ENCODE measurements at places on chromosomes 12 and 14.

DNA sequence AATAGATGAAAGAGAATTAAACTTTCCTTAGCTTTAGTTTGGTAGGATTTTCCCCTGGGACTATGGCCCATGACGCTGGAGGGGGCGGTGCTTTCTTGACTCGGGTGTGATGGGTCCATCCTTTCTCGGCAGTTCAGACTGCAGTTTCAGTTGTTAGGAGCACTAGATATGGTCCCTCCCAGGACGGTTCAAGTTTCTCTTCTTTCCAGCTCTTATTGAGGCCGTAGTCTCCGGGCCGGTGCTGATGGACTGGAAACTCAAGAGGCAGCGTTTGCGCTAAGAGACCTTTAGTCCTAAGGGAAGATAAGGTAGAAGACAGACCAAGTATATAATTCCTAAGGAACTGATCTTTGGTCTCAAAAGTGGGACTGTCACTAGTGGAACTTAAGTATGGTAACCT lies 111.2 kb downstream of the RIN3 start:
- DNase-seq, result no peak

DNA sequence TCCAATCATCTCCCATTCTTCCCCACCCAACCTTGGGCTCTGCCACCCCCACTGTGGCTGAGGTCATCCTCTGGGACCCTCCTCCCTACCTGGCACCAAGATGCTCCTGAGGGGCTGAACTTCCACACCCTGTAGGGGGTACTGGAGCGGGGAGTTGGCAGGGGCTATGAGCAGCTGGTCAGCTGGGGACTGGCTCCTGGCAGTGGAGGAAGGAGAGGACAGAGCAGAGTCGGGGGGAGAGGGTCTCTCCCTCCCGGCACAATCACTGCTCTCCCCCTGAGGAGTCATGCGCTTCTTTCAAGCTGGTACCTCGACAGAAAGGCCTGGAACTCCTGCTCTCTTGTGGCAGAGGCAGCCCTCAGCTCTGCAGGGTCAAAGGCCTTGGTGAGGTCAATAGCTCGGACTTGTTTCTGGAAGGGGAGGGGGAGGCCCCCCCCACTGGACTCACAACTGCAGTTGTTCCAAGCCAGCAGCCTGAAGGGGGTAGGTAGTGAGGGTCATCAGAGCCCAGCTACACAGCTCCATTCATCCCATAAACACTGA lies 2.0 kb downstream of the B4GALNT1 start:
- no peak for DNase-seq

DNA sequence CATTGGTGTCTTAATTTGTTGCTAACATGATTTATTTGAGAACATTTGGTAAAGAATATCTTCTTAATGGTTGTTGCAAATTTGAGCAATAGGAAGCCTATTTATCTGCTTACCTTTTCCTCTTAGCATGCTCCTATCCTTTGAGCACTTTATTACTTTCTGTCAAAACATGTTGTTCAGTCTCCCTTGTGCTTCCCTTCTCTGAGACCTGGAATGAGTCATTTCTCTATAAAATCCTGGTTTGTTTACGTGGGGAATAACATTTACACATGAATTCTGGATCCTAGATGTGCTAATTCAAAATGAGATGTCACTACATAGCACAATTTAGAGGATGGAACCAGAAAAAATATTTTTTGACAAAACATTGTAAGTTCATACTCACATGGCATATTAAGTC lies 844.0 kb upstream of the LRFN5 start:
- no peak for DNase-seq

- DNase-seq, result no peak
These were observed 191.8 kb upstream of the PLXNC1 start for GRCh38 chr12:93956551-93956950.

- DNase-seq, result no peak
These were observed 355.0 kb upstream of the PRICKLE1 start for GRCh38 chr12:42944516-42944915.

DNA sequence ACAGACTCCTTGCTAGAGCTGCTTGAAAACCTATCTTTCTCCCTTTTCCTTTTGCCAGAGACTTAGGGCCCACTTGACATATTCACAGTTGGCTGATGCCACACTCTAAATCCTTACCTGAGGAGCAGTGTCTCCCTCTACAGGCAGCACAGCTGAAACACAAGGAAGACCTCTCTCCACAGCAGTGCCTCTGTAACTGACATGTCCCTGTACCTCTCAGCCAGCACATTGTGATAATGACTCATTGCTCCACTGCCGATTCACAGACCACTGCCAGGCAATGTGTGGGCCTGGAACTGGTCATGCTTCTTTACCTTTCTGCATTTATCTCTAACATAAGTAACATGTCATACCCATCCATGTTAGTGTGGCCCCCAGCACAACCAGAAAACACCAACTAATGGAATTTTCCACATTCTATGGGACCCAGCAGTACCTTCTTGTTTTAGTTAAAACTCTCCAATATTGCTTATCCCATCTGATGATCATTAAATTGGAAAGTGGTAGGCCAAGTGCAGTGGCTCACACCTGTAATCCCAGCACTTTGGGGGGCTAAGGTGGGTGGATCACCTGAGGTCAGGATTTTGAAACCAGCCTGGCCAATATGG lies 56.5 kb downstream of the GTF2A1 start:
- no peak for DNase-seq

DNA sequence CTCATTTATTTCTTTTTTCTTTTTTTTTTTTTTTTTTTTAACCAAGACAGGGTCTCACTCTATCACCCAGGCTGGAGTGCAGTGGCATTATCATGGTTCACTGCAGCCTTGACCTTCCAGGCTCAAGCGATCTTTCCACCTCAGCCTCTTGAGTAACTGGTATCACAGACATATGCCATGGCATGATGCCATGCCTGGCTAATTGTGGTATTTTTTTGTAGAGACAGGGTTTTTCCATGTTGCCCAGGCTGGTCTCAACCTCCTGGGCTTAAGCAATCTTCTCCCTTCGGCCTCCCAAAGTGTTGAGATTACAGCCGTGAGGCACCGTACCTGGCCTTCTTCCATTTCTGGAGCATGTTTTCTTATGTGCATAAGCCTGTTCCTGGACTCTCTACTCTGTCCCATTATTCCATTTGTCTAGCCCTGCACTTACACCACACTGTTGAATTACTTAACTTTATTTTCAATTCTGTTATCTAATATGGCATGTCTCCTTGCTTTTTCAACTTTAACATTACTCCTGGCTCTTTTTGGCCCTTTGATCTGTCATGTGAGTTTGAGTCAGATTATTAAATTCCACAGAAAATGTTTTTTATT lies 47.9 kb upstream of the PTGDR start:
- no peak for DNase-seq

GRCh38 chr12:106901276-106901675 lies 54.4 kb upstream of the TMEM263 start:
- DNase-seq, result no peak

DNA sequence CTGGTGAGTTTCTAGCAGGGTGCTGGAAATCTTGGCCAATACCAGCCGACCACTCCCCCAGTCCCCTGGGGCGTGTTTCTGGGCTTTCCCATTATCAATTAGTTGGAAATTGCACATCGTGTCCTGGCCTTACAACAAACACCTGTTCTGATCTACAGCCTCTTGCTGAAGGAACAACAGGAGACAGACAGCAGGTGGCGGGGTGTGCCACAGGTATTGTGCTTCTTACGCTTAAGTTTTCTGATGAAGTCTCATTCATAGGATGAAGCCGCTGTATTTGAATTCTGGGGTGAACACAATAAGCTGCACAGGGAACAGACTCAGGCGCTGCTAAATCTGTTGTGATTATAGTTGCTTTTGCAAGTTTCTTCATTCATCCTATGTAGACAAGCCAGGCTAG lies 703 bp downstream of the HIGD1C start:
- no peak for DNase-seq

GRCh38 chr14:61034416-61035120 lies 53.5 kb downstream of the SLC38A6 start:
- no peak for DNase-seq

GRCh38 chr12:95851606-95852005 lies 7.1 kb upstream of the SNRPF start:
- DNase-seq, result no peak

DNA sequence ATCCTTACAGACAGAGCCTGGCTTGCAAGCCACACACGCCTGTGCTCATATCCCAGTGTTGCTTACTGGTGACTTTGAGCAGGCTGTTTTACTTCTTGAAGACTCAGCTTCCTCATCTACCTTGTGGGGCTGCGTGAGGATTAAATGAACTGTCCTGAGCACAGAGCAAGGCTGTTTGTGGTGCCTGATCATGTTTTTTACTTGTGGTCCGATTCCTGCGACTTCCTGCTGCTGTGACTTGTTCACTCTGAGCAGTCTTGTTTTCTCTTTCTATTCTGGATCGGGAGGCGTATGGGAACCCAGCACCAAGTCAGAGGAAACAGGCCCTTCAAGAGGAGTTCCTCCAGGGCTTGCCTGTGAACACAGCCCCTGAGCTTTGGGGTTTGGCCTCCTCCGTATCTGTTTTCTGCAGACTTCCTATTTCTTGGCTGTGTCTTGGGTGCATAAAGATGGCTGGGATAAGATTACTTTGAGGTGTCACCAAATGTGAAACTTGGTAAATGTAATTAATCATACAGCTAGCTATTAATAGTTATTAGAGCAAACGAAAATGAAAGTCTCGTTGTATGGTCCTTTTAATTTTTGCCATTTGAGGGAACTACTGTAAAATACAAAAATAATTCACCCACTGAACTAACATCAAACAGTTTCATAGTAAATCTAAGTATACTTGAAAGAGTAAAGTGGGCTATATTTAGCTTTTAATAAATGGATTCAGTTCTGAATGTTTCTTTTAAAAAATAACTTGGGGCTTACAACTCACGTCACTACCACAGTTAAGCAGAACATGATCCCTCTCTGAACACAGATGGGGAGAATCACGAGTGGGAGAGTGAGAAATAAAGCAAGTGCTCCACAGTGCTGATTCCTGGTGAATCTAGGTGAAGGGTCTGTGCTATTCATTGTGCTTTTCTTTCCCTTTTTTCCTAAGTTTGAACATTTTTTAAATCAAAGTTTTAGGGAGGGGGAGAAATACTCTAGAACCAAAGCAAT lies 251.5 kb downstream of the FOXN3 start:
- no peak for DNase-seq

DNA sequence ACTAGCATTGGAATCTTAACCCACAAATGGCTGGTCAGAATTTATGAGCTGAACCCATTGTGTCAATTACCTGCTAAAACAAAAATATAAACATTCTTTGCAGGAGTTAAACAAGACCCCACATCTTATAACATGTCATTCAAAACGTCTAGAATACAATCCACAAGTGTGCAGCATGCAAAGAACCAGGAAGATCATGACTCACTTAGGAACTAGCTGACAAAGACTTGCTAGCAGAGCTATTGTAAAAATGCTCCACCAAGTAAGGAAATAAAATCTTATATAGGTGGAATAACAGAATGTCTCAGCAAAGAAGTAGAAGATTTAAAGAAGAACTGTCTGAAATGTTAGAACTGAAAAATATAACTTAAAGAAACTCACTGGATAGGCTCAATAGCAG lies 26.5 kb upstream of the POC1B start:
- no peak for DNase-seq

DNA sequence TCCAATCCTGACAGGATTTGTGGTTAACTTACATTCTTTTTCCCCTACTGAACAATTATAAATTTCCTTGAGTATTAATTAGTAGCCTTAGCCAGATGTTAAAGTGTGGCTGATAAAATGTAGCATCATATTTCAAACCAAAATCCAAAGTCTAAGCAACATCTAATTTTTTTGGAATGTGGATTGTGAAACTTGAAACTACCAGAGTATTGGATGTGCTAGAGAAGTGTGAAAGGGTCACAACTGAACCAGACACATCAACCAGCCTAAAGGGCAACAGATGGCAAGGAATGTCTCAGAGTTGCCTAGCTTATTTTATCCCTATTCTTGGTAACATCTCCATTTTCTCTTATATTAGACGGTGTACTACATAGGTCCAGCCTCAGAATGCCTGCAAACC lies 153.1 kb upstream of the DCN start:
- DNase-seq, result no peak

- no peak for DNase-seq
These were observed 393.5 kb downstream of the CCDC91 start for GRCh38 chr12:28583701-28584261.

DNA sequence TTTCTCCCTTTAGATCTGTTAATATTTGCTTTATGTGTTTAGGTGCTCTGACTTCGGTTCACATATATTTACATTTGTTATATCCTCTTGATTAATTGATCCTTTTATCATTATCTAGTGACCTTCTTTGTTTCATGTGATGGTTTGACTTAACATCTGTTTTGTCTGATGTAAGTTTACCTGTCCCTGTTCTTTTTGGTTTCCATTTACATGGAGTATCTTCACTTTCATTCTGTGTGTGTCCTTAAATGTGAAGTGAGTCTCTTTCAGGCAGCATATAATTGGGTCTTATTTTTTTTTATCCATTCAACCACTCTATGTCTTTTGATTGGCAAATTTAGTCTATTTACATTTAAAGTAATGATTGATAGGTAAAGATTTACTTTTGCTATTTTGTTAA lies 24.2 kb downstream of the TRMT5 start:
- DNase-seq, result no peak

DNA sequence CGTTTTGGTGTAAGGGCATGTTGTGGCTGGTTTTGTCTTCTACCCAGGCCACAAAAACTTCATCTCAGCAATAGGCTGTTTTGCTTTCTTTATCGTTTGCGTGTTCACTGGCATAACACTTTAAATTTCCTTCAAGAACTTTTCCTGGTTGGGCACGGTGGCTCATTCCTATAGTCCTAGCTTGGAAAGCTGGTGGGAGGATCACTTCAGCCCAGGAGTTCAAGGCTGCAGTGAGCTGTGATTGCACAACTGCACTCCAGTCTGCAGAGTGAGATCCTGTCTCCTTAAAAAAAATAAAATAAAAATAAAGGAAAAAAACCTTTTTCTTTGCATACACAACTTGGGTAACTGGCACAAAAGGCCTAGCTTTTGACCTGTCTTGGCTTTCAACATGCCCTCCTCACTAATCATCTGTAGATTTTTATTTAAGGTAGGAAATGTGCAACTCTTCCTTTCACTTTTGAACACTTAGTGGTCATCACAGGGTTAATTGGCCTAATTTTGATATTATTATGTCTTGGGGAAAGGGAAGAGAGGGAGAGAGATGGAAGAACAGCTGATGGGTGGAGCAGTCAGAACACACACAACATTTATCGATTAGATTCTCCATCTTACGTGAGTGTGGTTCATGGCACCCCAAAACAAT lies 78.9 kb upstream of the PSMA6 start:
- DNase-seq, result no peak

DNA sequence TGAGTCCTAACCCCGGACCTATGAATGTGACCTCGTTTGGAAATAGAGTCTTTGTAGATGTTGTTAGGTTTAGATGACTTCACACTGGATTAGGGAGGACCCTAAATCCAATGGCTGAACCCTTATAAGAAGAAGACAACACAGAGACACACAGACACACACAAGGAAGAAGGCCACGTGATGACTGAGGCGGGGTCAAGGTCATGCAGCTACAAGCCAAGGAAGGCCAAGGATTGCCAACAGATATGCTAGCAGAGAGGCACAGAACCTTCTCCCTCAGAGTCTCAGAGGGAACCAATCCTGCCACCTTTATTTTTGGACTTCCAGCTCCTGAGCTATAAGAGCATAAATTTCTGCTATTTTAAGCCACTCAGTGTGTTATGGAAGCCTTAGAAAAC lies 31.8 kb downstream of the LTBP2 start:
- no peak for DNase-seq

Measured in activated CD4-positive, alpha-beta T cell treated with anti-CD3 and anti-CD28 coated beads for 1 hour (primary cell).